Naive thymus-derived CD8-positive, alpha-beta T cell (primary cell): ENCODE measurements at places on chromosomes 3 and 15.

- DNase-seq = no peak
Measured at GRCh38 chr3:189457631-189458412, 173.4 kb upstream of the TP63 start.

DNA sequence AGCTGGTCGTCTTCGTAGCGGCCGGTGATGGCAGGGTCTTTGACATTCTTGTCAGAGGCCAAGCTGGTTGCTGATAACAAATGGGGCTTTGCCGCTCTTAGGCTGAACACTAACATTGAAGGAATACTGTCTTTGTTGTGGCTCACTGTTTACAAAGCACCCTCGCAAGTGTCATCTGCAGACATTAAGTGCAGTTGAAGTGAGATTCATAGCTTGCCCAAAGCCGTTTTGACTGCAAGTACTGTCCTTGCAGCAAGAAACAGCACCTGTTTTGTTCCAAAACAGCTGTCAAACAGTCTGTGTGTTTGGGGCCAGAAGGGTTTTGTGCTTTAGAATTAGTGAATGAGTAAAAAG lies 568 bp downstream of the SENP2 start:
- DNase-seq = no peak

DNA sequence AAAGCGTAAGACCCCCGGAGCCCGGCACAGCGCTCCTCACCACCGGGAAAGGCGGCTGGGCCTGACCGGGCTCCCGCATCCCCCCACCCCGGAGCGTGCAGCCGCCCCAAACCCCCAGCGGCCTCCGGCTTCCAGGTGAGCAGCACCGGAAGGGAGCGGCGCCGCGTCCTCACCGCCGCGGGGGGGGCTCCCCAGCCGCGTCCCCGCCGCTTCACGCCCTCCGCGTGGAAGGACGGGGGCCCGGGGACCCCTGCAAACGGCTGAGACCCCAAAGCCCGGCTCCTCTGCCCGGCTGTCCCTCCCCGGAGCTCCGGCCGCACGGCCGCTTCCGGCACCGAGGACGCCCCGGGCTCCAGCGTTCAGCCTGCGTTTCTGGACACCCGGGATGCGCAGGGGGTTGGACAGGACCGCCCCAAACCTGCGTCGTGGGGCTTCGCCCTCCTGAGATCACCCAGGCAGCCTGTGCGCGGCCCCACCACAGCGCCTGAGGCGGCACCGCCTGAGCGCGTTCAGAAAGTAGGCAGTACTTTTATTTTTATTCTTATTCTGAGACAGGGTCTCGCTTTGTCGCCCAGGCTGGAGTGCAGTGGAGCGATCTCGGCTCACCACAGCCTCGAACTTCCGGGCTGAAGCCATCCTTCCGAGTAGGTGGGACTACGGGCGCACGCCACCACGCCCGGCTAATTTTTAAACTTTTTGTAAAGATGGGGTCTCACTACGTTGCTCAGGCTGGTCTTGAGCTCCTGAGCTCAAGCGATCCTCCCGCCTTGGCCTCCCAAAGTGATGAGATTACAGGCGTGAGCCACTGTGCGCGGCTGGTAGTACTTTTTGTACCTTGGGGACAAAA lies 51.6 kb upstream of the BLM start:
- peak; percentile 61 for DNase-seq

DNA sequence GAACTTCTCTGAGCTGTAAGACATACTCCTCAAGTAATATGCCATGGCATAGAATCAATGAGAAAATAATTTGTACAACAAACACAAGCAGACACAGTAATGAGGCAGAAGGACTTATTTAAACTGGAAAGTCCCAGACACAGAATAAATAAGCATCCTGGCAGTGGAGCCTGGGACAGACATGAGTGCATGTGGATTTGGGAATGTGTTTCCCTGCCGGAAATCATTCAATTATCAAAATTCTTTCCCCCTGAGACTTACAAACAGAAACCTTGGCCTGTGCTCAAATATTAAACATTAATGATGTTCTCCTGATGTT lies 520.1 kb downstream of the ROBO1 start:
- DNase-seq = no peak

GRCh38 chr3:158837240-158837639 lies 35.4 kb downstream of the MFSD1 start:
- no peak for DNase-seq

DNA sequence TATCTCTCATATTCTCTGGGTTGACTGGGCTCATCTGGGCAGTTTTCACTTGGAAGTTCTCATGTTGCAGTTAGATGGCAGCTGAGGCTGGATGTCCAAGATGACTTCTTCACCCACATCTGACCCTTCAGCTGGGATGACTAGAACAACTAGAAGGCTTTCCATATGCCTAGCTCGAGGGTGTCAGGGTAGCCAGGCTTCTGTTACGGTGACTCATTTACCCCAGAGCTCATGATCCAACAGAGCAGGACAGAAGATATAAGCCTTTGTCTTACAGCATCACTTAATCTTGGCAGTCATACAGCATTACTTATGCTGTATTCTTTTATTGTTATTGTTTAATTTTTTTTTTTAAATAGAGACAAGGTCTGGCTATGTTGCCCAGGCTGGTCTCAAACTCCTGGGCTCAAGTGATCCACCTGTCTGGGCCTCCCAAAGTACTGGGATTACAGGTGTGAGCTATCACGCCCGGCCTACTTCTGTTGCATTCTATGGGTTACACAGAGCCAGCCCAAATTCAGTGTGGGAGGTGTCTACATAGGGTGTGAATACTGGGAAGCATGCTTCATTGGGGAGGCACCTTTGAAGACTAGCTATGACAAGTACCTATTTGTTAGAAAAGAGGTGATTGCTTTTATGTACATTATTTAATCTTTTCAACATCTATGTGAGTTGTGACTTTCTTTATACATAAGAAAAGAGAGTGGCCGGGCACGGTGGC lies 10.7 kb downstream of the HMCES start:
- DNase-seq = no peak

- no peak for DNase-seq
Measured at GRCh38 chr3:52290596-52291507, 3.2 kb downstream of the GLYCTK start.
